ENCODE measurements at places on chromosomes 1 and 21.

- peak; percentile 92 for DNase-seq
These were observed 2.9 kb upstream of the S100A2 start for GRCh38 chr1:153568367-153569099.

DNA sequence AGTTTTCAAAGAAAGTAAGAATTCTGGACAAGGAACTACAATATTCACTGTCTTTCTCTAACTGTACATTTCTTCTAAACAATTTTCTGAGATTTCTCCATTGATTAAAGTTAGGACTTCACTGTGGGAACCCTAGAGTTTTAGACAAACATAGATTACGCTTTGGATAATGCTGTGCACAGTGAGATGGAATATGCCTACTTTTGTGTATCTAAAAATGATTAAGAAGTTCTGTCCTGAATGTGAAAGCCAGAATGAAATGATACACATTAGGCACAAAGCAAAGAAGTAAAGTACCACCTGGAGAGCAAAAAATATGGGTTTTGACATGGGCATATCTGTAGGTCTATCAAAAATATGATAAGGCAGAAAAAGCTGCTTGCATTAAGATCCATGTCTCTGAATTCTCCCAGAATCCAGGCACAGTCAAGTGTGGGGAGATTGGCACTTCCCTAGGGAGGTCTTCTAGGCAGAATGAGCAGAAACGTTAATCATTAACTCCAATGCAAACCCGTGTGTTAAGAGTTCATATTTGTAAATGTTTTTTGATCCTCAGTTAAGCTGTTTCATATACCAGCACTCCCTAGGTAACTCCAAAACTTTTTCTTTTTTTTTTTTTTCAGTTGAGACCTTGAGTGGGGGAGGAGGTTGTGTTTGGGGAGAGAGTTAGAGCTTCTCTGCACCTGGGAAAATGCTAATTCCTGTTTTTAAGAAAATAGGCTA is 467.1 kb downstream of the LMO4 start:
- no peak for DNase-seq

DNA sequence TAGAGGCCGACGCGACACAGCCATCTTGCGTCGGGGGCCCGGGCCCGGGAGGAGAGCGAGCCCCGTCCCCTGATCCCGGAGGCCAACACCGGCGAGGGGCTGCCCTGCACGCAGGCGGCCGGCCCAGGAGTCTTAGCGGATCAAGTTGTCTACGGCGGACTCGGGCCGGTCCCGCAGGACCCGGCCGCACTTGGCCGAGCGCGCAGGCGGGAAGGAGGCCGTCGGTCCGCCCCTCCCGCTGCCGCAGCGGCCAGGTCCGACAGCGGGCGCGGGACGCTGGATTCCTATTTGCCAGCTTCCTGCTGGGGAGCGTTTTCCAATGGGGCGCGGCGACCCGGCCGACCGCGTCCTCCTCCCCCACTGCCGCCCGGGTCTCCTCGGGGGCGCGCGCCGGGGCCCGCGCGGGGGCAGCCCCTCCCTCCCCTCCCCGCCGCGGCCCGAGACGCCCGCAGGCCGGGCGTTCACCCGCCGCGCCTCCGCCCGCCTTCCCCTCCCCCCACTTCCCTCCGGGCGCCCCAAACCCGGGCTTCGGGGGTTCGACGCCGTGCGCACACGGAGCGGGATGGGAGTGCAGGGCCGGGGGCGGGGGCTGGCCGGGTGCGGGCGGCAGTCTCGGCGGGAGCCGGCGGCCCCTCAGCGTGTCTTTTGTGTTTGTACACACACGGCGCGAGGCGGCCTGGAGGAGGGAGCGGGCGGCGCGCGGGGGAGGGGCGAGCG is 517 bp upstream of the H3-3A start:
- DNase-seq: peak; percentile 85

GRCh38 chr1:105838071-105838470 is 1218.4 kb upstream of the PRMT6 start:
- DNase-seq: no peak

DNA sequence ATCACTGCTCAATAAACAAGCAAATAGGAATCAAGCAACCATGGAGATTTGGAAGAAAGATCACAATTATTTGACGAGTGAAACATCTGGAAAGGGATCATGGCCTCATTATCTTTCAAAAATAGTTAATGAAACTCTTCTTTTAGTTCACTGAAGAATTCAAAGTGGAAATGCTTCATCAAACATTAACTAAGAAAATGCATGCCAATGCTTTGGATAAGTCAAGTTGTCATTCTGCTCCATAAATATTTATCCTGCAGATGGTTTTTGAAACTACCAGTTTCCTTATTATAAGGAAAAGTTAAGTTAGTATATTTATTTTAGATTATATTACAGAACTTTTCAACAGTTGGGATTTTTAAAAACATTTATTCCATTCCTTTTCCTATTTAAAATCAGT is 206.5 kb upstream of the ADGRL2 start:
- DNase-seq: no peak

DNA sequence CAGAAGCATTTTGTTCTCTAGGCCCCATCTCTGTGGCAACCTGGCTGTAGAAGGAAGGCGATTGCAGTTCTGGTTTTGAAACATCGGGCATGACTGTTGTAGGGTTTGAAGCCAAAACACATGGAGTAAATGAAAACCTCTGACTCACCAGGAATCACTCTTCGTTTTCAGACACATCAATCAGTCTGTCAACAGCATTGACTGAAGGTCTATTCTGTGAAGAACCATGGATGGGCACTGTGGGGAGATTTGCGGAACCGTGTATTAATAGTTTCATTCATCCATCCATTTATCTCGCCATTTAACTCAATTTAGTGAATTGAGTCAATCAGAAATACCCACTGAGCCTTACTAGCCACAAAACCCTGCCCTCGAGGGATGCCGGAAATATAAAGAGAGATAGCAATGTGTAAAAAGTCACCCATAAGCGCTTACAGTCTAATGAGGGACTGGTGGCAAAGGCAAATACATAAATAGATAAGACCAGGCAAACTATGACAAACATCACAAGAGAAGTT is 364.6 kb upstream of the PROX1 start:
- no peak for DNase-seq

GRCh38 chr1:190708418-190709057 is 230.9 kb upstream of the BRINP3 start:
- no peak for DNase-seq

DNA sequence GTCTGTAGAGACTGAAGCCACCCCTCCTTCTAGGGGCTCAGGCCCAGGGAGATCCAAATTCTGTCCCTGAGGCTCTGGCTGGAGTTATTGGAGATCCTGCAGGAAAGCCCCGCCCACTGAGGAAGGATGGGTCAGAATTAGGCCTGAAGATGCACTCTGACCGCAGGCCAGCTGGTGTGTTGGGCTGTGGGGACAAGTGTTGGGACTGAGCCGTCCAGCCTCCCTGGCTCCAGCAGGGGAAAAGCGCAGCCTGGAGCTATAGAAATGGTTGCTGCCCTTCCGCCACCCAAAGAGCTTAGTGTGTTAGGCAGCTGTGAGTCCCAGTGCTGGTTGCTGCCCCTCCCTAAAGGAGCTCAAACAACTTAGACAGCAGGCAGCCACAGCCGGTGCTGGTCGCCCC is 33.0 kb upstream of the PRRX1 start:
- no peak for DNase-seq
